Neural progenitor cell (in vitro differentiated cells): ENCODE measurements at places on chromosomes 16 and 17.

- no peak for DNase-seq
These were observed 96.7 kb downstream of the SYCE1L start for GRCh38 chr16:77295896-77296295.

- DNase-seq: no peak
These were observed 34.4 kb downstream of the CTU2 start for GRCh38 chr16:88740727-88741055.

GRCh38 chr16:17940584-17941364 is 395.8 kb downstream of the NPIPA8 start:
- DNase-seq: no peak

DNA sequence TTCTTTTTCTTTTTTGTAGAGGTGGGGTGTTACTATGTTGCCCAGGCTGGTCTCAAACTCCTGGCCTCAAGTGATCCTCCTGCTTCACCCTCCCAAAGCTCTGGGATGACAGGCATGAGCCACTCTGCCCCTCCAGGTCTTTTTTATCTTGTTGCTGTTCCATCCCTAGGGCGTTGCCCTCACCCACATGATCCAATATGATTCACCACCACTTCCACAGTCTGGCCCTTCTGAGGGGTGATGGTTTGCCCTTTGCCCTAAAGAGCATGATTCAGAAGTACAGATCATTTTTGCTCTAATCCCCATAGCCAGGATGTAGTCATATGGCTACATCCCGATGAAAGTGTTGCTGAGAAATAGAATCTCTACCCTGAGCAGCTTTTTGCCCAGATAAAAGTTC is 18.8 kb downstream of the STX4 start:
- no peak for DNase-seq

DNA sequence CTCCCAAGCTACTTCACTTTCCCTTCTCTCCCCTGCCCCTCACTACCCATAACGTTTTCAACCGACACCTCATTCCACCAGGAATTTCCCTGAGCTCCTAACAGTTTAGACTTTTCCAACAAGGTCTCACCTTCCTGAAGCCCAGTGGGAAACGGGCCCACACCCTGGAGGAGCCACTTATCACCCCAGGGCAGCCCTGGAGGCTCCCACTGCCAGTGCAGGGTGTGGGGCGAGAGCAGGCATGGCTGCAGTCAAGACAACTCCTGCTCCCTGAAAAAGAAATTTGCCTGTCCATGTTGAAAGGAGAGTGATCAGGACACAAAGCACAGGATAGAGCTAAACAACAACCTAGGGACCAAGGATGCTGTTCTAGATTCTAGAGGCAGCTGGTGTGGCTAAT is 1.7 kb upstream of the CCNF start:
- no peak for DNase-seq

GRCh38 chr16:77437859-77438258 is 3.0 kb upstream of the ADAMTS18 start:
- DNase-seq: peak; percentile 48

GRCh38 chr16:10226141-10226986 is 44.1 kb upstream of the GRIN2A start:
- peak; percentile 31 for DNase-seq

DNA sequence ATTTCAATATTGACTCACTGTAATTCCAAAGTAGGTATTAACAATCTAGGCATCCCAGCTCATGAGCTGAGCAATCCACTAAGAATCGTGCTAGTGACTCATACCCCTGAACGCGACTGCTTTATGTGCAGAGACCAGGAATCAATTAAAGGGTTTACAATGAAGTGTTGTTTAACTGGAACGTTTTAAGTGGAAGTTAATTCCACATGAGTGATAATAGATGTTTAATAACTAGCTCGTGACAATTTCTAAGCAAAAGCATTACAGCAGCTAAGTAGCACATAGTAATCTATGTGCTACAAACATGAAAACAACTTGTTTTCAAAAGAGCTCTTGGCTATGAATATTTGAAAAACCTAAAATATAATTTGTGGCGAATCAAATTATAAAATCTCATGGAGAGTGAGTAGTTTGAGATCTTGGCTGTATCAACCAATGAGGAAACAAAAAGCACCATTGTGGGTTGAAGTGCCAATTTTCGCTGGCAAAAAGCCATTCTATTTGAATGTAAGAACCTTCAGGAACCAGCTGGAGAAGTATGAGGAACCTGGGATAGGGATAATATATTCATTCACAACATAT is 9.4 kb downstream of the GJC1 start:
- DNase-seq: no peak

DNA sequence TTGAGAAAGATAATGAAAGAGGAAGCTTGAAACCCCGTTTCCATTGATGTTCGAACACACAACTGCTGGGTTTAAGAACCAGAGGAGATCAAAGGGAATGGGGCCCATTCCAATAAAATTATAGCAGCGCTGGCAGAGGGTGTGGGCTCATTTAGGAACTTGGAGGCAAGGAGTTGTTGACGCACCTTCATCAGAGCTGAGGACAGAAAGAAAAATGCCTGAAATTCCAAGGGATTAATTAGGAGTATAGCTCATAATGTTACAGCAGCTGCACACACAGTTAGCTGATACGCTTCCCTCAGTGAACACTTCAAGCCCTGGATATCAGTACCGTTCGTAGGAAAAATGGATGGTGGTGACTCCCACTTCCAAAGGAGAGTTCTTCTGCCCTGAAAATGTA is 127.2 kb downstream of the AXIN2 start:
- DNase-seq: no peak

DNA sequence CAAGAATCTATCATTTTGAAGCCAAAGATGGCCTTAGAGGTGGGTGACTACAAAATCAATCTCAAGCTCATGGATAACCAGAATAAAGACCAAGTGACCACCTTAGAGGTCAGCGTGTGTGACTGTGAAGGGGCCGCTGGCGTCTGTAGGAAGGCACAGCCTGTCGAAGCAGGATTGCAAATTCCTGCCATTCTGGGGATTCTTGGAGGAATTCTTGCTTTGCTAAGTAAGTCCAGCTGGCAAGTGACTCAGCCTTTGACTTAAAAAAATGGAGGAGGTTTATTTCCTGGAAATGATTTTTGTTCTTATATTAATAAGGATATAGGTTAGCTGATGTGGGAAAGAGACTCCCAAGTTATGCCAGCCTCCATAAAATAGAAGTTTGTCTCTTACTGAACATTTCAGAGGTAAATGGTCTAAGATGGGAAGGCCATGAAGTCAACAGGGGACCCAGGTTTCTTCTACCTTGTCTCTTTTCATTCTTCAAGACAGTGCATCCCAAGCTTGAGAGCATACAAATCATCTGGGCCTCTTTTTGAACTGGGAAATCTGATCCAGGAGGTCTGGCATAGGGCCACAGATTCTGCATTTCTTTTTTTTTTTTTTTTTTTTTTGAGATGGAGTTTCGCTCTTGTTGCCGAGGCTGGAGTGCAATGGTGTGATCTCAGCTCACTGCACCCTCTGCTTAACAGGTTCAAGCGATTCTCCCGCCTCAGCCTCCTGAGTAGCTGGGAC is 19.8 kb upstream of the TANGO6 start:
- DNase-seq: peak; percentile 60

- DNase-seq: no peak
These were observed 16.0 kb upstream of the JPH3 start for GRCh38 chr16:87586201-87586782.

GRCh38 chr16:81625544-81626153 is 153.4 kb upstream of the PLCG2 start:
- no peak for DNase-seq

- DNase-seq: no peak
These were observed 12.8 kb downstream of the BAHCC1 start for GRCh38 chr17:81408049-81408448.

DNA sequence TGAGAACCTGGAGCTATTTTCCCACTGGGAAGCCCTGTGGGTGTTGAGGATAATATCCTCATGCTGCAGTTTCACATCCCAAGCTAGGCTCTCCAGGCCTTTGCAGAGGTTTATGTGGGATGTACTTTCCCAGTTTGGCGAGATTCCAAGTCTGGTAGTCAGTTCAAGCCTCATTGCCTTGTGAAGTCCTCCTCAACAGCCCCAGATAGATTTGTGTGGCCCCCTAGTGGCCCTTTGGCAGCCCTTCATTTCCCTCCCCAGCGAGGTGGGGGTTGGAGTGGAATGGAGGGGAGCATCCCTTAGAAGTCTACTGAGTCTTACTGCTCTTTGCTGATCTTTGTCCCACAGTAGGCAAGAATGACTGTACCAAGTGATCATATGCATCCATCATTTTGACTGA is 137.9 kb downstream of the CDH11 start:
- DNase-seq: peak; percentile 74

GRCh38 chr17:5092218-5093010 is 14.1 kb downstream of the ZFP3 start:
- no peak for DNase-seq
